NCI-H1930 (cell line): ENCODE measurements at places on chromosomes 6 and 20.

DNA sequence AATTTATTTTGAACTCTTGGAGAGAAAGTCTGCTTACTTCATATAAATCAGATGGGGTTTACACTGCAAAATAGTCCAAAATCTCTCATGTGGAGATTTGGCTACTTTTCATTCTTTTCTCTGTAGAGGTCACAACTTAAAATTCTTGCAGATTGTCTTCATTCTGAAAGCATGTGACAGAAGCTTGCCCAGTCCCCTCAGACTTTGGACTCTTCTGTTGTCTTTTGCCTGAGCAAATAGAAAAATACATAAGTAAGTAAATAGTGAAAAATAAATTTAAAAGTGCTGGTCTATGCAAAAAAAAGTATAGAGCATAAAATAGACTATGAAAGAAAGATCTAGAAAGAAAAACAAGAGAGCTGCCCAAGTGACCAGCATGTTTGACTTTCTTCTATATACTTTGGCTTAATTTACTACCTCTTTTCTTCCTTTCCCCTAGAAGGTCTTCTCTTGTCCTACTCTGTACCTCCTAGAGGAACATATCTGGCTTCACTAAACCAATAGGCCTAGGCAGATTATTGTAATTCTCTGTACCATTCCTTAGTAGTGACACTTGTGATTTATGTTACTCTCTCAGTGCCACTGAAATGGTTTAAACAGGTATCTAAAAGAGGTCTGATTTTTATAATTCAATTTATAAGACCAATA lies 260.9 kb downstream of the TENT5A start:
- DNase-seq: no peak

DNA sequence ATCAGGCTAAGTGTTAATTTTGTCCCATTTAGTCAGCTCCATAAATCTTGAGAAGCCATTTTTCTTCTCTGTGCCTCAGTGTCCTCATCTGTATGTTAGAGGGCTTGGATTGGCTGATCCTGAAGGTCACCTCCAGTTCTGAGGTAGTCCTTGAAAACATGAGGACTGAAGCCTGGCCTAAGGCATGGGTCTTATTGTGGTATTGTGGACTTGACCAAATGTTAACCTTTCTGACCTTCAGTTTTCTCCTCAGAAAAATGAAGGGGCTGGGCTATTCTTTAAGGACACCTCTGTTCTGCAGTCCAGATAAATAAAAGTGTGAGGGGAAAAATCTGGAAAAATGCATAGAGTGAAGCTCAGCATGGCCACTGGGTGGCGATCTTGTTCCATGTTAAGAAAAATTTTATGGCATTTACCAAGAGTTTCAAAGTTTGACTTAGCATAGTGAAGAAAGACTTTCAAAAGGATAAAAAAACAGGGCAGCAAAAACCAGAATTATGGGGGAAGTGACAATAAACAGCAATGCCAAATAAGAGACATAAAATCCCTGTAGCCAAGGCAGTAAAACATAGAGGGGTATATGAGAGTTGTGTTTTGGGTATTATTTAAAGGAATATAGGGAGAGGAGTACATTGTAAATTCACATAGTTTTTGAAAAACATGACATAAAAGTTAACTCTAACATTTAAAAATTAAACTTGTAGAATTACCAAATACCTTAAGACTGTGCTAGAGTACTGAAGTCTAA lies 13.2 kb upstream of the TFB1M start:
- peak; percentile 35 for DNase-seq

DNA sequence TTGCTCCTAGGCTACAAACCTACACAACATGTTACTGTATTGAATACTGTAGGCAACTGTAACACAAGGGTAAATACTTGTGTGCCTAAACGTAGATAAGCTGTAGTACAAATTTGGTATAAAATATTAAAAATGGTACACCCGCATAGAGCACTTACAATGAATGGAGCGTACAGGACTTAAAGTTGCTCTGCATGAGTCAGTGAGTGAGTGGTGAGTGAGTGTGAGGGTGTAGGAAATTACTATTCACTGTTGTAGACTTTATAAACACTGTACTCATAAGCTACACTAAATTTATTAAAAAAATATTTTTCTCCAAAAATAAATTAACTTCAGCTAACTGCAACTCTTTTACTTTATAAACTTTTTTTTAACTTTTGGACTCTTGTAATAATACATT lies 391.6 kb downstream of the ADGRB3 start:
- no peak for DNase-seq

- DNase-seq: no peak
Measured at GRCh38 chr20:34355427-34355826, 7.6 kb upstream of the ITCH start.

DNA sequence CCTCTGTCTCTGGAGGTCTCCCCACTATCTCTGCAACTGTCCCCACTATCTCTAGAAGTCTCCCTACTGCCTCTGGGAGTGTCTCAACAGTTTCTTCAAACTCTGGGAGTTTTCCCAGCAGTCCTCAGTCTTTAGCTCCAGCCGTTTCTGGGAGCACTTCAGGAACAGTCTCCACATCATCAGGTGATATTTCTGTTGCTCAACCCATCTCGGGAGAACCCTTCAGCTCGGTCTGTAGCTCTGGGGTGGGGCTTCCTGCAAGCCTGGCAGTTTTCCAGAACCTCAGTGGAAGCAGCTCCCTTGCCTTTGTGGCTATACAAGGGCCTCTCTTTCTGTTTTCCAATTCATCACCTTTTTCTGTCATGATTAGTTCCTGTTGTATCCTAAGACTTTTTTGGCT lies 3.0 kb upstream of the SFTA2 start:
- no peak for DNase-seq
